ENCODE measurements at places on chromosomes 12 and 14.

DNA sequence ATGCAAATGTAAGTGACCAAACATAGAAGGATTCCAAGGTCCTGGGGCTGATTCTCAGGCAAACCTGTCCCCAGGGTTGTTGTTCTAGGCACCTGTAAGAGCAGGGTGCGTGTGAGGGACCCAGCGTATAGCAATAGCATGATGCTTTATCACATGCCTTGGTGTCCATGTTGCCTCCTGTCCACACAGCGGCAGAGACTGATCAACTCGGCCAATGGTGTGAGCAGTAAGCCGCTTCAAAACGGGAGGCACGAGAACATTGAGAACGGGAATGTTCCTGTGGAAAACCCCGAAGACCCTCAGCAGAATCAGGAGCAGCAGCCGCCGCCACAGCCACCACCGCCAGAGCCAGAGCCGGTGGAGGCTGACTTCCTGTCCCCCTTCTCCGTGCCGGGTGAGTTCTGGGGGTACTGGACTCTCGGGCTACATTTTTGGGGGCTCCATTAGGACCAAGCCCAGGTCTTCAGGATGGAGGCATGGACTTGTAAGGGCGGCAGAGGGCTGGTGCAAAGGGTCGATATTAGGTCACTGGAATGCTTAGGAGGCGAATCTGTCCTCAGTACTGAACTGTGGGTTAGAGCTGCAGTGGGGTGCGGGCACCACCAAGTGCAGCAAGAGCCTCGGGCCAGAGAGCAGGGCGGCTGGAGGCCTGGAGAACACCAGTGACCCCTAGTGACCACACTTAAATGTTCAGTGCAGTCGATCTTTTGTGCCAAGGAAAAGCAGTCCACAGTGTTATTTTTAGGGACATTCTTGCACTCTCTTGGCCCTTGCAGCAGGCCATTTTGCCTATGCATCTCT lies 57.2 kb upstream of the RIN3 start:
- no peak for DNase-seq

DNA sequence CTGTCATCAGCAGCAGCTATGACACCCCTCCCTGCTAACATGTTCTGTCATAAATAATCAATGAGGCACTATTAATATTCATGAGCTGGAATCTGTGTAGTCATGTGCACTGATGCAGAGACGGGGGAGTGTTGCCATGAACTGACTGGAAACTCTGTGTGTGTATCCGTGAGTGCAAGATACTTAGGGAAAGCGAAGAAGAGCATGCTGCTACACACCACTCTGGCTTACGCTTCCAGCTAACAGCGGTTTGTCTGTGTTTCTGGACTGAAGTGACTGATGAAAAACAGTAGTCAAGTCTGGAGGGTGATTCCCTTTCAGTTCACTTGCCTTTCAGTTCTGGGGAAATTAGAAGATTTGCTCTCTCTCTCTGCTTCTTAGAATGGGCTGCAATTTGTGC lies 249.4 kb downstream of the PDZRN4 start:
- no peak for DNase-seq

DNA sequence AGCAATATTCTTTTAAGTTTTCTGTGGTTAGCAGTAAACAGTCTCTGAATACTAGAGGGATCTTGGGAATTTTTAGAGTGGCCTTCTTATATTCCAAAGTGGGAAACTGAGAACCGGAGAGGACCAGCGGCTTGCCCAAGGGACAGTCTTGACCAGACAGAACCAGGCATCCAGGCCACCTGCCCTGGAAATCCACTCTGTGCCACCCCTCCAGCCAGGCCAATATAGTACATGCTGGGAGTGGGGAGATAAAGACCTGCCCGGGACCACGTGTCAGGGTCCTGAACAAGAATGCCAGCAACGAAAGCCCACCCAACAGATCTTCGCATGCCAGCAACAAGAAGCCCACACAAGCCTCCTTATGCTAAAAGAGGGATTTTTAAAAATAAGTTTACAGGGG lies 49.4 kb upstream of the RIN3 start:
- DNase-seq: no peak

GRCh38 chr12:60137513-60137912 lies 541.7 kb downstream of the SLC16A7 start:
- no peak for DNase-seq

- DNase-seq: no peak
These were observed 10.0 kb downstream of the SFSWAP start for GRCh38 chr12:131720921-131721320.

GRCh38 chr14:79090641-79091180 lies 920.5 kb downstream of the NRXN3 start:
- no peak for DNase-seq

GRCh38 chr14:81412779-81413178 lies 12.7 kb upstream of the STON2 start:
- no peak for DNase-seq

GRCh38 chr14:75702616-75703261 lies 41.7 kb downstream of the TTLL5 start:
- no peak for DNase-seq

- DNase-seq: no peak
These were observed 88.5 kb downstream of the LGMN start for GRCh38 chr14:92659765-92660561.

Data from NCI-H1092 (cell line).